ENCODE measurements at places on chromosomes 6 and 20. TPM values are rescaled to one million over a fixed set of nuclear protein-coding genes. Genes with fewer than 3 reads are reported as not detected.

ADGRB3 gene
- not detected for total RNA-seq

WFDC10B gene
- total RNA-seq: not detected

PRICKLE4 gene
- total RNA-seq: not detected

HLA-DRB1 gene
- 33.1 TPM for total RNA-seq

PLCB1 gene
- 5.3 TPM for total RNA-seq

SAMD10 gene
- 34.9 TPM for total RNA-seq

ZNF318 gene
- total RNA-seq: 9.7 TPM

UST gene
- 0.49 TPM for total RNA-seq

CCN5 gene
- not detected for total RNA-seq

OOEP gene
- not detected for total RNA-seq

MAP3K5 gene
- 13.4 TPM for total RNA-seq

BANF2 gene
- not detected for total RNA-seq

SAMD3 gene
- total RNA-seq: 3.1 TPM

NR2E1 gene
- not detected for total RNA-seq

SLC18B1 gene
- total RNA-seq: 3.7 TPM

ULBP2 gene
- 0.65 TPM for total RNA-seq

PI16 gene
- not detected for total RNA-seq

LBP gene
- total RNA-seq: not detected

LCA5 gene
- total RNA-seq: 0.17 TPM

CFAP61 gene
- total RNA-seq: not detected

GABRR1 gene
- total RNA-seq: not detected

LY6G6C gene
- not detected for total RNA-seq

GHRH gene
- total RNA-seq: not detected

CGA gene
- total RNA-seq: not detected

CCR6 gene
- not detected for total RNA-seq

BPI gene
- not detected for total RNA-seq

BTNL2 gene
- not detected for total RNA-seq

KCNK16 gene
- total RNA-seq: not detected

STMND1 gene
- not detected for total RNA-seq

CST5 gene
- not detected for total RNA-seq

PBOV1 gene
- not detected for total RNA-seq

TRIM27 gene
- 67.4 TPM for total RNA-seq

OR10C1 gene
- total RNA-seq: not detected

Data from activated T-helper 1 cell treated with anti-CD3 and anti-CD28 coated beads, Interleukin-12 subunit alpha, Interleukin-12 subunit beta, Interleukin-2, Interleukin-4 antibody, amounts not matched to agents 30 ng/mL and 10 ng/mL and 1 ng/mL, durations not matched to agents 14 hours and 24 hours and 36 hours (primary cell).